ENCODE measurements at places on chromosomes 16 and 17.

DNA sequence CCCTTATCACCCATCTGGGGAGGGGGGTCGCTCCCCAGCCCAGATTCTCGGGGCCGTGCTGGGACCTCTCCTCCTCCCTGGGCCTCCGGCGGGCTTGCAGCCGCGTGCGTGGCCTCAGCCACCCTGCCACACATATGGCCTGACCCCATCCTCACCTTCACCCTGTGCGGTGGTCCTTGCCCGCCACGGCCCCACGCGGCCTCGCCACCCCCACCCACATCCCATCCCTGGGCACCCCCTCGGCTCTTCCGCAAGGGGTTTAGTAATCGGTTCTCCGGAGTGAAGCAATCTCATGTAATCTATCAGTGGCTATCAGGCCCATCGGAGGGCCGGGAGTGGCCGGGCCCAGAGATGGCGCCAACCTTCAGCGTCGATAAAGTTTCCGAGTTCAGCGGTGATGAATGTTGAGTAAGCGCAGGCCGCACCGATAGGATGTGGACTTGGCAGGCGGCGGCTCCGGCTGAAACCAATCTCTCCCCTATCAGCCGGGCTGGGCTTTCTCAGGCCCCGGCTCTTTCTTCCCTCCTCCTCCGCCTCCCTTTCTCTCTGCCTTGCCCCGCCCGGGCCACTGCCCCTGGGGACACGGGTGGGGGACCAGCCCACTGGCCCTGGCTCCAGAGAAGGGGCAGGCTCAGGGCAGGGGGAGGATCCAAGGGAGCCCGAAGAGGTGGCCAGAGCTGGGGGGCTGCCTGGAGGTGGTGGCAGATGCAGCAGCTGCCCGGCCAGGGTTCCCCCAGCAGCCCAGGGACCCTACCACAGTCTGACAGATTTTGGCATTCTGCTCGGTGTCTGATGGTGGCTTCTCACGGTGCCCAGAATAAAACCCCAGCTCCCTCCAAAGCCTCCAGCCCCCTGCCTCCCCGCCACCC lies 20.8 kb downstream of the ZFPM1 start:
- DNase-seq: no peak

- no peak for DNase-seq
Measured at GRCh38 chr17:15301845-15302244, 36.7 kb upstream of the PMP22 start.

GRCh38 chr17:1460233-1460632 lies 4.2 kb upstream of the CRK start:
- DNase-seq: no peak

DNA sequence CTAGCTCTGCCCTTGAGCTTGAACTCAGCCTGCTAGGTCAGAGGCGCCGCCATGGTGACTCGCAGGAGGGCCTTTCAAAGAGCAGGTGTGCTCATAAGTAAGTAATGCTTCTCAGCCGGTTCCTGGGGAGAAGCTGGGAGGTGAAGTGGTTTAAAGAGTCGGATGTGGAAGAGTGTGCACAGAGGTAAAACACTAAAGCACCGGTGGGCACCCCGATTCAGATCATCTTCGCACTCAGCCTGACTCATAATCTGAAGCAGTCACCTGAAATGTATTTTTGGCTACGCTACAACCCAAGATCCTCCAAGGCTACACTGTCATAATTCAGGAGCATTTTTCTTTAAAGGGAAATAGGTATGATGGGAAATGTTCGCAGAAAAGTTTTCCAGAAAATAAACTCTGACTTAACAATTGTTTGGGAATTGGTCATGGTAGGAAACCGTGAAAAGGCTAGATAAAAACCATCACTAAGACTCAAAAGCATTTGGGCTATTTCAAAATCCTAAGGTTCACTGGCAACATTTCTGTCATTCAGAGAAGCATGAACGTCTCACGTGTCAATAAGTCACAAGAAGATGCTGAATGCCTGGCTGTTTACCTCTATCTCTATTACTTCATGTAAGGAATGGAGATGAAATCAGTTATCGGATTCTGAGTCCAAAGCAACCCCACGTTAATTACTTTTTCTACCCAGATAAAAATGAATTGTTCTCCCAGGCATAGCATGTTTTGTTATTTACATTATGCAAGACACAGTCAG lies 17.8 kb downstream of the CDH8 start:
- DNase-seq: no peak

GRCh38 chr17:47663912-47664623 lies 14.3 kb downstream of the KPNB1 start:
- DNase-seq: peak; percentile 60

DNA sequence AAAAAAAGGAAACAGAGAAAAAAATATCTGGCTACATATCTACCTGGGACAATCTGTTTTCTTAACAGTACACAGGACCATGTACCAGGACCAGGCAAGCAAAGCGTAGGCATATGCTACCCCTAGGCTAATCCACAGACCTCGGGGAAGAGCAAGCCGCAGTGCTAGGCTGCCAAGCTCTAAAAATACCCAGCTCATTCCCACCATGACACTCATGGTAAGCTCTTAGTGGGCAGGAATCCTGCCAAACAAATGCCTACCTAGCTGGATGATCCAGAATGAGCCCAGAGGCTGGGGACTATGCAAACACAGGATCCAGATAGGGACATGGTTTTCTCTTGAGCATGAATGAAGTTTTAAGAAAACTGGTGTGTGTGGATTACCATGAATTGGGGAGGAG lies 95.6 kb downstream of the GRIN2A start:
- no peak for DNase-seq

DNA sequence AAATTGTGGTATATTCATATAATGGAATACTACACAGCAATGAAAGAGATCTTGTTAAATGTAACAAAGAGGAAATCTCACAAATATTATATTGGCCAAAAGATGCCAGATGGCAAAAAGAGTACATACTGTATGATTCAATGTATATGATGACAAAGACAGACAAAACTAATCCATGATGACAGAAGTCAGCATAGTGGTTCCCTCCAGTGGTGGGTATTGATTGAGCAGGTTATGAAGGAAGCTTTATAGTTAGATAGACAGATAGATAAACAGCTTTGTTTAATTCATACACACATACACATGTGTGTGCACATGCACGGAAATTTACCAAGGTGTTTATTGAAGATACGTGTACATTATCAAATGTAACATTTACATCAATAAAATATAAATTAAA lies 74.4 kb upstream of the SMIM36 start:
- DNase-seq: no peak

DNA sequence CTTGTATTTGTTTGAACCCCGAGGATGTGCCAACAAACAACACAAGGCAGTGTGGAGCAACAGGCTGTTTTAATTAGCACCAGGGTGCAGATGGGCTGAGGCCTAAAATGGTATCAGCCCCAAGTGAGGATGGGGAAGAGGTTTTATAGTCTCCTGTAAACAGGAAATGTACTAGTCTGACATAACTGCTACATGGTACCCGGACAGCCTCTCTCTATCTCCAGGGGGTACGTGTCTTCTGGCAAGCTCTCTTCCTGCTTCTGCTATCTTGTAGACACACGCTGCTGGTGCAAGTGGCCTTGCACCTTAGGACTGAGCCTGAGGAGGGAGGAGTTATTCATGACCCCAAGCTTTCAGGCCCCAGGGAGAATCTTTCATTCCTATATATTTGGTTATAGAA lies 2451.0 kb downstream of the TP53TG3F start:
- no peak for DNase-seq

DNA sequence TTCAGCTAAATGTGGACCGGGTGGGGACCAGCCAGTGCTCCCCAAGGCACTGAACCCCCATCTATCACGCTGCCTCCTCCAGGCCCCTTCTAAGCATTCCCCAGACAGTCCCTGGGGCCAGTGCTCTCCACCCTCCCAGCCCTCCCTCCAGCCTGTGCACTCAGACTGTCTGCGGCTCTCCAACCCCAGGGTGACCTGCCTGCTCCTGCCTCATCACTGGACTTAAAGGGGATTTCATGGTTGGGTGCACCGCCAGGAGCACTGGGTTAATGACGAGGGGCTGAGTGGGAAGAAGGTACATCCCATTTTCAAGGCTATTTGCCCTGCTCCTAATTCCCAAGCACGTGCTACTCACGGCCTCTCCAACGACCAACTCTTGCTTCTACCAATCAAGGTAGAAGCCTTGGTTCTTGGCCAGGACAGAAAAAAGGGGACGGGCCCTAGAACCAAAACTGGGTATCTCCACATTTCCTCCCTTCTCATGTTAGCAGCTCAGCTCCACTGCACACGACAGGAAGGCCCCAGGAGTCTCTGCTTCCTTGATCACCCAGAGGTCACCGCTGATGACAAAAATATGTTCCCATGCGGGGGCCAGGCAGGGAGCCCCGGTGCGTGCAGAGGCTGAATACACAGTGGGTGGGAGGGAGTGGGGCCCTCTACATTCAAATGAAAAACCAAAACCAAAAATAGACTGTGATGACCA lies 3.5 kb upstream of the ABR start:
- DNase-seq: no peak

GRCh38 chr17:73952480-73953205 lies 250.8 kb upstream of the RPL38 start:
- DNase-seq: no peak

DNA sequence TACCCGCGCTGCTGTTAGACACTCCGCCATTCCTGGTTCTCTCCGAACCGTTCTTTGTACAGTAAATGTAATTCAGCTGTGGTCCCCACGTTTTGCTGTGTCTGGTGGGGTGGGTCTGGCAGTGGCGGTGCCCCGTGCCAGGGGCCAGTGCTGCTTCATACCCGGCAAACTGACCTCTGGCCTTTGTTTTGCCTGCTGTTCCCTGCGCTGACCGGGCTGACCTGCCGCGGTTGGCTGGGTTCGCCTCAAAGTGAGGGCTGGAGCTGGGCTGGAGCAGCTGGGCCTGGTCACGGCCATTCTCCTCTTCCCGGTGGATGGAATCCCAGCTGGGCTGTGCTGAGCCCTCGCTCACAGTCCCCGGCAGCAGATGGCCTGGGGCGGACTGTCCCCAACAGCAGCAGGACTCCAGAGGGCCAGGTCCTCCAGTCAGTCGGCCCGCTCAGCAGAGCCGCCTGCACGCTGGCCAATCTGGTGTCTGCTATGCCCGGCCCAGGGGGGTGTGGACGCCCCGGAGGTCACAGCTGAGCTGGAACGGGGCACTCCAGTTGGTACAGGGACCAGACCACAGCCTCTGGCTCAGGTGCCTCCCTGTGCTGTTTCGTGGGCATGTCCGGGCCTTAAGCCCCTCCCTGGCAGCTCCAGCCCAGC lies 1.5 kb upstream of the WFIKKN1 start:
- DNase-seq: no peak

DNA sequence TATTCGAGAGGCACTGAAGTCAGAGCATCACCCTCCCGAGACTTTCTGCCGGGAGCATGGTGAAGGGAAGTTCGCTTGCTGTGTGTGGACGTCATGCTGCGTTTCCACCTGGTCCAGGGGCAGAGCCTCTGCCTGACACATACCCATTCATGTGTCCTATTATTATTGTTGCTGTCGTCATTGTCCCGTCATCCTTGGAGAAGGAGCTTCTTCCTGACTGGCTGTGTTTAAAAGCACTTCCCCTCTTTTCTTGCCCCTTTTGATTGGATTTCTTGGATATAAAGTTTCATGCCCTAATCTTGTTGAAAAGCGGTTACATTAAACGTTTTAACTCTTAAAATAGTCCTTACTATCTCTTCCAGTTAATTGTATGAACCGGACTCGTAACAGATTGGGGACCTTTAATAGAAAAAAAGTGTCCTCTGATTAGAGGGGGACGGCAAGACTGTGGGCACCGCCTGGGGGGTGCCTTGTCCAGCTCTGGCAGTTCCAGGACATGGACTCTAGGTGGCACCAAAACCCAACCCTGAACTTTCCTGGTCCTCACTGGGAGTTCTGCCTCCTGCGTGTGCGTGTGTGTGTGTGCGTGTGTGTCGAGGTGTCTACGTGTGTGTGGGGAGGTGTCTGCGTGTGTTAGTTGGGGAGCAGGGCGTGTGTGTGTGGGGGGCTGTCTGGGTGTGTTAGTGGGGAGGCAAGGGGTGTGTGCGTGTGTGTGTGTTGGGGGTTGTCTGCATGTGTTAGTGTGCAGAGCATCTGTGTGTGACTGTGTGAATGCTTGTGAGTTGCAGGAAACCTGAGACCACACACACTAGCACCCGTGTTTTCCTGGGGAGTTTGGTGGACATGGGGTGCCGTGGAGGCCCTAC lies 133.3 kb upstream of the CIBAR2 start:
- peak; percentile 23 for DNase-seq

DNA sequence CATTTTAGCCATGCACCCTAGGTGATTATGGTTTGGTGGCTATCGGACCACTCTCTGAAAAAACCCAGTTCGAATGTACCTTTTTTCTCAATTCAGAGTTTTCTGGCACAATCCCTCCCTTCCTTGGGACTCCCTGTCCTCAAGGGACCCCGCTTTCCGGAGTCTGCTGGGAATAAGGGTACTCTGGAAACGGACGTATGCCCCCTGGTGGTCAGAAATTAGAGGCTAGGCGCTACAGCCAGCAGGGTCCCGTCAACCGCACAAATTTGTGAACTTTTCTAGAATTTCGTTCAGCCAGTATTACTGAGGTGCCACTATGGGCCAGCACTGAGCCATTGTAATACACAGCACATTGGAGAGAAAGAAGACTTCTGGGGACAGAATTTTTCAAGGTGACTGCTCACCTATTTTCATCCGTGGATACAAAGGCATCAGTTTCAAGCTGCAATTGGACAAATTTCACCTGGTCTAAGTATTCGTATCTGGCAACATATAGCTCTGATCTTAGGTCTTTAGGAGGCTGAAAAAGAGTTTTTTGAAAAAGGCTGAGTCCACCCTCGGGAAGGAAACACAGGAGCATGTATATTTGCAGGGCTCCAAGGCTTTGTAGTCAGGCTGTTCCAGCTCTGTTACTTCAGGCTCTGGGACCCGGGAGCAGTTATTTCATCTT lies 27.1 kb upstream of the CRYBA1 start:
- peak; percentile 65 for DNase-seq

GRCh38 chr17:74937064-74938051 lies 1.7 kb downstream of the OTOP3 start:
- DNase-seq: no peak
